Stimulated activated CD4-positive, alpha-beta T cell treated with anti-CD3 and anti-CD28 coated beads, Interleukin-4, amount 100 ng/mL, for 1 hour (primary cell): ENCODE measurements at places on chromosomes 11 and 22.

- no peak for DNase-seq
Measured at GRCh38 chr22:25403284-25403810, 161.1 kb upstream of the GRK3 start.

GRCh38 chr11:134572741-134573675 is 161.0 kb upstream of the B3GAT1 start:
- no peak for DNase-seq

DNA sequence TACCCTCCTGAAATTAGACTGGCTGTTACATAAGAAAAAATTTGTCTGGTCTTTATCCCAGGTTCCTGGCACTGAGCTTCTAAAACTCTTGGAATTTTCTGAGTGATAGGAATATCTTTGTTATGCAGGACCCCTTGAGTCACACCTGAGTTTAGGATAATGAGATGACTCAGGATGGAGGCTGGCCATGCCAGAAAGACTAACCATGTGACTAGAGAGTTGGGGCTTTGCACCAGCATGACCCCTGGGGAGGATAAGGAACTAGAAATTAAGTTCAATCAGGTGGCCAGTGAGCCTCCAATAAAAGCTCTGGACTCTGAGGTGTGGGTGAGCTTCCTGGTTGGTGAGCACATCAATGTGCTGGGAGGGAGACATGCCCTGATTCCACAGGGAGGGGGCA is 88.1 kb downstream of the XRRA1 start:
- DNase-seq = no peak

DNA sequence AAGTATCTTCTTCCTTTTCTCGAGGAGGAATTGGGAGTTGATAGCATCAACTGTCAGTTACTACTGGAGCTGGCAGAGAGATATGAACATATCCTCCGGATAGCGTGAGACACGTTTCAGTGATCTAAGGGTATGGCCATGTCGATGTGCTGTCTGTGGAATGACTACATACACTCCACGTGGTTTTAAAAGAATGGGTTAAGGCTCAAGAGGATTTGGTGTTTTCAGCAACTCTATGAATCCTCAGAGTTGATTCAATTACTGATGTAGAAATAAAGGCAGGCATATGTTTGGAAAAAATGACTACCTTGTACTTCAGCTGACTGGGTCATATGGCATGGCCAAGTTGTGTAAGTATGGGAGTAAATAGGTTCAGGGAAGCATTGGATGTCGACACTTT is 22.9 kb downstream of the MMP13 start:
- no peak for DNase-seq

GRCh38 chr11:66317723-66318599 is 1.1 kb upstream of the CD248 start:
- DNase-seq = peak; percentile 26

DNA sequence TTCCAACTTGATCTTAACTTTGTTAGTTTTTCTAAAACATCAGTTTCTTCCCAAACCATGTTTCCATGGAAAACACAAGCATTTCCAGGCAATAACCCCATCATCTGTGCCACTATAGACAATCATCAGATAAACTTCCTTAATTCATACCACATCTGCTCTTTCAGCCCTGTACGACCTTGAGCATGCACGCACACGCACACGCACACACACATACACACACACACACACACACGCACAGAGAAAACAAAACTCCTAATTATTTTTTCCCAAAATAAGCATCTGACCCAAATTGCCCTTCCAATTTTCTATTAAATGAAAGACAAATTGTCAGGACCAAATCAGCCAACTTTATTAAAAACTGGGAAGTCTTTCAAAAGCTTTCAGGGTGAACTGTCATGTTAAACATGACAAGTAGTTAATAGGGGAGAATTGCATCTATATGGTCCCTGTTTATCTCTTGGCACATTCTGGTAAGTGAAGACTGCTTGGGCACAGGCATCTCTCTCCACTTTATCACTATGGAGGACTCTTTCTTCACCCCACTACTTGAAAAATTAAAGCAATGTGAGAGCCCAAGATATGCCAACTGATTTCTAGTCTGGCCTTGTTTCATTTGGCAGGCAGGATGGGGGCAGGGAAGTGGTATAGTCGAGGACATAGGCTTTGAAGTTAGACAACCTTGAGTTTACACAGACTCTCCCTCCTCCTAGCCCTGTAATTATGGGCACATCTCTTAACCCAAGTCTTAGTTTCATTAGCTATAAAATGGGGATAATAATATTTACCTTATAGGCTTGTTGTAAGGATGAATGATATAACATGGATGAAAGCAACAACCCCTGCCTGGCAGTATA is 15.1 kb downstream of the ADM start:
- no peak for DNase-seq

- DNase-seq = no peak
Measured at GRCh38 chr22:24335496-24335895, 64.9 kb downstream of the SPECC1L start.

DNA sequence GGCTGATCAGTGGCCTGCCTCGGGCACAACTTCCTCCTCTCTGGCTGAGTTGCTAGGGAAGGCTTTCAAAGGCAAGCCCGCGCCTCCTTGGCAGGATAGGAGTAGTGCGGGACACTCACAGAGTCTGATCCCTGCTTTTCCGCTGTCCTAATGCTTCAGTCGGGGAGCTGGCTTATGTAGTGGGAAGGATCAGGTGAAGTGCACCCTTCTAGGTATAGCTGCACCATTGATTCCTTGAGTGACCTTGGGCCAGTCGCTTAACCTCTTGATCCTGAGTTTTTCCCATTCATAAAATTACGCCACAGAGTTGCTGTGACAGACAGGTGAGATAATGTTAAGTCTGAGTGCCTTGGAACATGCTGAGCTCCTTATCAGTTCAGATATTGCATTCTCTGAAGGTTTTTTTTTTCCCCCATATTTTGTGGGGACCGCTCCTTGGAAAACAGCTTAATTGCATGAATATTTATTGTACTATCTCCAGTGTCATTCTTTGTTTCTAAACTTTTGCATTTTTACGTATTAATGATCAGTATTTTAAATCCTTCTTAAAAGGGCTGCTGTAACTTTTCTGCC is 961 bp downstream of the IPO7 start:
- DNase-seq = no peak

- DNase-seq = no peak
Measured at GRCh38 chr22:24510637-24511625, 15.8 kb downstream of the UPB1 start.

DNA sequence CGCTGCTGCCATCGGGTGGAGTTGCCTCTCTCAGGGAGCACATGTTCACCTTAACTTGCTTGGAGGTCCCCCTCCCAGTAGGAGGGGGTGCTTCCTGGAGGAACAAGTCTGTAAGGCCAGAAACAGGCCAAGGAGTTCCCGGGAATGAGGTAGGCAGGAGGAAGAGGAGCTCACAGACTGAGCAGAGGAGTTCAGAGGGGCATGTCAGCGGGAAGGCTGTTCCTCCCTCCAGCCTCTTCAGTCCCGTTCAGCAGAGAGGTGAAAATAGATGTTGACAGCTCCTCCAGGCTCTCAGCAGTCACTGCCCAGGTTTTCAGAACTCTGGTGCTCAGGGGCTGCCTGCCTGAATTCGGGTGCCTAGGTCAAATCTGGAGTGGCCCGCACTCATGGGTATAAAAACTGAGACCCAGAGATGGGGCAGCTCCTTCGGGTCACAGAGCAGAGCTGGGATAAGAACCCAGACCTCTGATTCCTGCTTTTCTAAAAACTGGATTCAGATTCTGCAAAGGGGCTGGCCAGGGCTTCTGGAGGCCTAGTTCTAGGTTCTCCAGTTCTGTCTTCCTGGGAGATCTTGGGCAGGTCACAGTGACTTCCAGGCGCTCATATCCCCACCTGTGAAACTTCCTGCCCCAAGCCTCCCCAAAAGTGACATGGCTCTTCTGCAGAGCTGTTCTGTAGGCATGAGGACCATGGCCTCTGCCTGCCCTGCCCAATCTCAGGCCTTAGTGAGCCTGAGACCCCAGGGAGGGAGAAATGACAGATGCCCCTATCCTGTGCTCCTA is 18.3 kb downstream of the ATG16L2 start:
- DNase-seq = no peak

DNA sequence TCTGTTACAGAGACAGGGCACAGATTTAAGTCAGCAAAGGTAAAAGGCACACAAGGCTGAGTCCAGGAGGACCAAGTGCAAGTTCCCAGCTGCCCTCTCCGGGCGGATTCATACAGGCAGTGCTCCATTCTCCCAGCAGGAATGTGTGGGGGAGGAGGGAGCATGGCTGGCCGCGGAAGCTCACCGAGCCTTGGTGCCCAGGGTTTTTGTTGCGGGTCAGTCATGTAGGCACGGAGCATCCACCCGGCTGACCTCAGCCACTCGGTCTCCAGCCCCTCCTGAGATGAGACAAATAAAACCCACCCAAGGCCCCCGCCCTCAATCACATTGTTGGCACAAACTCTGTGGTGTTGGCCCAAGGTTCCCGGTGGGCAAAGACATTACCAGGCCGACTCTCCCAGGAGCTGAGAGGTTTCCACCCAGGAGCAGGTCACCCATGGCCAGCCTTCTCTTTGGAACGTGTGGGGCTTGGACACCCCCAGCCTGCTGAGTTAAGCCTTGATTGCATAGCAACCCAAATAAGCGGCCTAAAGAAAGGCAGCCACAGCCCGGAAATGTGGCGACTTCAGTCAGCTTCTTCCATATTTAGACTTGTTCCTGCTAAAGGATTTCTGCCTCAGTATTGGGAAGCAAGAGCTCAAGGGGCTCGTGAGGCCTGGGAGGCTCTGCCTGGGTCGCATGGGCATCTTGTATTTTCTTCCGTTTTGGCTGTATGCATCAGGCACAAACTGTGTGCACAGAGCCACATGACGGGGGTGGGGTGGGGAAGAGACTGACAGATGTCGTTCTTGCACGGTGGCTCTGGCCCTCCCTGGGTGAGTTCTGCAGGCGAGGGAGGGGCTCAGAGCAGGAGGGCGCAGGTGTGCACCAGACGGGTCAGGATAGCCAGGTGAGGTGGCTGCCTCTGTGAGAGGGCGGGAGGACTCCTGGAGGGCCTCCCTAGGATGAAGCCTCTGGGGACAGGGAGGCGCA is 63.0 kb downstream of the ARHGAP8 start:
- no peak for DNase-seq

DNA sequence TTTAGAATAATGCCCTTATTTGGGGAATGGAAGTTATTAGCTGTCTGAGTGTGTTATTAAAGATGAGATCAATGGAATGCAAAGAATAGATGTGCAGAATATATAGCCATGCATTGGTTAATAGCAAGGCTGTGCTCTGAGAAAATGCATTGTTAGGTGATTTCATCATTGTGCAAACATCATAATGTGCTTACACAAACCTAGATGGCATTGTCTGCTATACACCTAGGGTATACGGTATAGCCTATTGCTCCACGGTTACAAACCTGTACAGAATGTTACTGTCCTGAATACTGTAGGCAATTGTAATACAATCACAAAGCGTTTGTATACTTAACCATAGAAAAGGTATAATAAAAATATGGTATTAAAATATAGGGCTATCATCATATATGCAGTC is 25.5 kb downstream of the SLC5A12 start:
- no peak for DNase-seq

DNA sequence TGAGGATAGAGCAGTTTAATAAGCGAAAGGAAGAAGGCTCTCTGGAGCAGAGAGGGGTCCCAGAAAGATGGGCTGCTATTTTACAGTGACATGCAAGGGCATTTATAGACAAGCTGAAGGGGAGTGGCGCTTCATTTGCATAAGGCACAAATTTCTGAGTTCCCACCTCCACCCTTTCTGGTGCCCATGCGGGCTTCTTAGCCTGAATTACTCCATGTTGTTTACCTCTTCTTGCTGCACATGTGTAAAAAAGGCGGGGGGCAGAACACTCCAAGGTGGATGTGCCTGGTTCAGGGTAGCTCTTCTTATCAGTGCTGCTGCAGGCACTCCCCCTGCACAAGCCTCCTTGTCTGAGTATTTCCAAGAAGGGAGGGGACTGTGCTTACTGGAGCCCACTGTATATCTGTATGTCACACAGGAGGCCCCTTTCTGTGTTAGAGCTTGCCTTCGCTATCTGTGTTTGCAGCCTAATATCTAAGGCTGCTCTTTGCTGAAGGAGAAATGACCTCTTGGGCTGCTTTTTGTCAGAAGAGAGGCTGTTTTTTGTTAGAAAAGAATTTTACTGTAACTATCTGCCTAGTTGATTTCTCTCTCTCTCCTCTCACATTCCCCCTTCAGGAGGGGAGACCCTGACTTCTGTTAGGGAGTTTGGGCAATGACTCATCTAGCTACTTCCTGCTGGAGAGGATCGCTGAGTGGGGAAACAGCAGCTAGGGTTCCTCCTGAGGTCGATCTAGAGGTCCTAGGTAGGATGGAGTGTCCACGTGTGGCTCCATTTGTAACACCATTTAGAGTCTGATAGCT is 1057.0 kb upstream of the CNTN5 start:
- DNase-seq = no peak

GRCh38 chr11:112513417-112513816 is 252.8 kb upstream of the PLET1 start:
- no peak for DNase-seq

DNA sequence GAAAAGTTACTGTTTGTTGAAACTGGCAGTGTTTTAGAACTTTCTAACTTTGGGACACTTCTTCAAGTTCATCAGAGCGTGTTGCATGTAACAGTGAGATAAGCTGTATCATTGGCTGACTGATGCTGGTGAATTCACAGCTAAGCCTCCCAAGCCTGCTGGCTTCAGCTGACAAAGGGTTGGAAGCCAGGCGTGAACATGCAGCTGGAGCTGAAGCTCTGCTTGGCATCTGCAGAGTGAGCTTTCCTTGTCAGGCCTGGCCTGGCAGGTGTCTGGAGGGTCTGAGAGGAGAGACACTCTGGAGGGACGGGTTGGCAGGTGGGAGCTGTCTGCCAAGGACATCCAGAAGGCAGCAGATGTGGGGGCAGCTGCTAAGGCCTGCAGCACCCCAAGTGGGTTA is 1.5 kb downstream of the AMPD3 start:
- no peak for DNase-seq

DNA sequence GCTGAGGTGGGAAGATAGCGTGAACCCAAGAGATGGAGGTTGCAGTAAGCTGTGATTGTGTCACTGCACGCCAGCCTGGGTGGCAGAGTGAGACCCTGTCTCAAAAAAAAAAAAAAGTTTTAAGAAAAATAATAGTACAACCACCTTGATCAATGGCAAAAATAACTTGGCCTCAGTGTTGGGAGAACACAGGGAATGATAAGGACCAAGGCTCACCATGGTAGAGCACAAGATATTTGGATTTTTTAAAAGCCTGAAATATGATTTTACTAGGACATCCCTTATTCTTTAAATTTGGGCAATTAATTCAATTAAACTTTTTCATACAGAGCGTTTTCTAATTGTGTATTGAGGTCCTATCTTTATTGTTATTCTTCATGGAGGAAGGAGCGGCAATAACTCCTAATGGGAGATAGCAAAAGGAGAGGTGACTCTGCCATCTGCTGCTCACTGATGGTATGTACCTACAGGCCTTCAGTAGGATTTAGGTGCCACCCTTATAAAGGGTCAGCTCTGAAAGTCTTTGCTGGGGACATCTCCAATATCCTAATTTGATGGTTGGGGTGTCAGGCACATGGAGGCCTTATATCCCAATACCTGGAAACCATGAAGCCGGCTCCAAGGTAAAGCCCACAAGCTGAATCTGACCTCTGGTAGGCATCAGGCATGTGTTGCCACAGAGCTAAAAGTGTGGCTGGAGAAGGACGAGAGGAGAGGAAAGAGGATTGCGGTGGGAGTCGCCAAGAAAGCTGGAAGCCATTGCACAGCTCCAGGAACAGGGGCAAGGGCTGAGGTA is 21.9 kb upstream of the POLD3 start:
- DNase-seq = peak; percentile 12

- no peak for DNase-seq
Measured at GRCh38 chr11:42913731-42914130, 398.1 kb upstream of the API5 start.
